ENCODE measurements at places on chromosomes 13 and 19.
A peak's percentile ranks its signal among the peaks of the same experiment; 100 is the strongest.

- no peak for DNase-seq
Measured at GRCh38 chr19:5058521-5059212, 89.8 kb downstream of the KDM4B start.

GRCh38 chr19:21046489-21046888 lies 26.0 kb downstream of the ZNF430 start:
- no peak for DNase-seq

DNA sequence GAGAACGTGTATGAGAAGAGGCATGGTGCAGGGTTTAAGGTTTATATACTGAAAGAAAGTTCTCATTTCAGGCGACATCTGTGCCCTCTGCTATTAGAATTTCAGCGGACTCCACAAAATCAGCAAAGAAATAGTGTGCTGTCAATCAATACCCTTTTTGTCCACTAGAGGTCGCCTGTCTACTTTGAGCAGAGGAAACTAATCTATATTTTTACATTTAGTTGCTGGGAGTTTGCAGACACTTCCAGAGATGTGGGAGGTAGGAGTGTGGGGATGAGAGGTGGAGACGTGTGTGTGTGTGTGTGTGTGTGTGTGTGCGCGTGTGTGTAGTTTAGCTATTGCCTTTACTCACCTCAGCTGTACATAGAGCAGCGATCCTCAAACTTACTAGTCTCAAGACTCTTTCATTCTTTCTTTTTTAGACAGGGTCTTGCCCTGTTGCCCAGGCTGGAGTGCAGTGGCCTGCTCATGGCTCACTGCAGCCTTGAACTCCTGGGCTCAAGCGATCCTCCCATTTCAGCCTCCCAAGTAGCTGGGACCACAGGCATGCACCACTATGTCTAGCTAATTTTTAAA lies 9.7 kb downstream of the INAFM1 start:
- peak; percentile 76 for DNase-seq

GRCh38 chr13:104895521-104895920 lies 1639.9 kb downstream of the EFNB2 start:
- DNase-seq, result no peak

GRCh38 chr19:46731007-46731501 lies 14.1 kb upstream of the PRKD2 start:
- DNase-seq, result no peak

- DNase-seq, result no peak
Measured at GRCh38 chr19:28864024-28864503, 348.9 kb downstream of the UQCRFS1 start.

DNA sequence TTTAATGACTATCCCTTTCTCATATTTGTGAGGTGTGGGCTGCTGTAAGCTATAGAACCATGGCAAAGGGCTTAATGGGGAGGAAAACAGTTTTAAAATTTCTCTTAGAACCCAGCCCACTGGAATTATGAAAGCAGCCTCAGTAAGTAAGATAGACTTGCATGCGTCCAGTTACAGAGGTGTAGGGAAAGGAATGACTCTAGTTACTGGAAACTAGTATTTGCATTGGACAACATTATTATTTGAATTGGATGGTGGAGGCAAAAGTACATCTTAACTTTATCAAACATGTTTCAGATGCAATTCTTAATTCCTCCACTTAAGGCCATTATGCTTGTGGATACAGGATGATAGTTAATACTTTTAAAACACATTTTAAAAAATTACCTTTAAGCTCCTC lies 292.9 kb downstream of the SPRY2 start:
- no peak for DNase-seq

DNA sequence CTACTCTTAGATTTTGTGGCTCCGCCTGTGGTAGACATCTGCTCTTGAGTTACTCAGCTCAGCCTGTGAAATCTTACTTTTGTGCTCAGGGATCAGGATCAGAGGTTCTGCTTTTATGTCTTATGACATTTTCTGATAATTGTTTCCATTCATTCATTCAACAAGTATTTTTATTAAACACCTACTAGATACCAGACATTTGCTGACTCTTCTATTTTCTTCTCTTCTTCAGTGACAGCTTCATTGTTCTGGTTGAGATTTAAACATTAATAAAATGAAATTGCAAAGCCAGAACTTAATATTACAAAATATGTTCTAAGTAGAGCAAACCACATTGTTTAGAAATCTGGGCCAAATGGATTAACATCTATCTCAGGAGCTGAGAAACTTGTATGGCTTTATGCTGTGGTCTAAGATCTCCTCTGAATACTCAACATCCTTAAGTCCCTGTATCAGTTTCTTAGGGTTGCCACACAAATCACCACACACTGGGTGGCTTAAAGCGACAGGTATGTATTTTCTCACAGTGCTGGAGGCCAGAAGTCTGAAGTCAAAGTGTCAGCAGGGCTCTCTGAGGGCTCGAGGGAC lies 15.8 kb upstream of the MICU2 start:
- DNase-seq, result no peak

DNA sequence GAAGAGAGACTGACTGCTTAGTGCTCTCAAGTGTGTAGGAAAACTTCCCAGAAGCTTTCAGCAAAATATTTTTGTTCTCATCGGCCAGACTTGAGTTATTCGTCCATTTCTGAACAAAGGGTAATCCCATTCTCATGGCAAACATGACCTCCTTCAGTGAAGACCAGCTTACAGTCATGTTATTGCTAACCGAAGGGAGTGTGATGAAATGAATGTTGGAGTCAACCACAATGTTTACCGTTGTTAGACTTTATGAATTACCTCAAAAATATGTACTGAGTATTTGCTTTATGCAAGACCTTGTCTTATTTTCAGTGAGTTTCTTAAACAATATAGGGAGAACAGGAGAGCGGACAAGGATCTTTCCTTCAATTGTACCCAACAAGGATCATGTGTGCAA lies 228.6 kb downstream of the LMO7 start:
- DNase-seq, result no peak

DNA sequence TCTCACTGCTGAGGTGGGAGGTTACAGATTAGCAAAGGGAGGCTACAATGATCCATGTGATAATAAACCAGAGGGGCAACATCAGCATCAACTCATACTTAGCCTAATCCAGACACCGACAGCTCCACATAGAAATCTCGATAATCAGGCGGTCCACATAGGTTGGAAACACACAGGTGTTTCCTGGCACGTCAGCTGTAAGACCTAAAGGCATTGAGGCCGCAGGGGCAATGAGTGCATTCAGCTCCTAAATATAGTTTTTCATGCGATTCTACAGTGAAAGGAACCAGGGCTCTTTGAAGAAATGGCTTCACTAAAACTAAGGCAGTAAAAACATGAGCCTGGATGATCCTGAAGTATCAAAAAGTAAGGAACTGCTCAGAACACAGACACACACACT lies 19.3 kb downstream of the PLPP2 start:
- DNase-seq, result no peak

GRCh38 chr13:112791663-112792440 lies 102.0 kb downstream of the ATP11A start:
- no peak for DNase-seq

- DNase-seq, result no peak
Measured at GRCh38 chr19:30116984-30117555, 175.0 kb downstream of the URI1 start.

GRCh38 chr13:111114362-111115060 lies 599 bp upstream of the ARHGEF7 start:
- DNase-seq, result no peak

DNA sequence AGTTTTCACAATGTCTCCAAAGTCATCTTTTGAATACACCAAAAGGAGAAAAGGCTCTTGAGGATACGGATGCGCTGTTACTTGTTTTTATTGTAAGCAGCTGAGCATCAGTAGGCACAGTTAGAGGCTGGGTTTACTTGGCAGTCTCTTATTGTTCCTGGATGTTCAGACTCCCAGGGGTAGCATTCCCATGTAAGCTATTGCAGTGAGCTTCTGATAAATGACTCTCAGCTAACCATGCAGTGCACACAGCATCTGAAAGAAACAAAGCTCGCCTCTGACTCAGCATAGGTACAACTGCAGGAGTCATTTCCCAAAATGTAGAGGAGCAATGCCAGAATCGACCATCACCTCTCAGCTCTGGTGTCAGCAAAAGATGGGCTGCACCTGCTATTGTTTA lies 84.8 kb downstream of the DCT start:
- DNase-seq, result no peak

DNA sequence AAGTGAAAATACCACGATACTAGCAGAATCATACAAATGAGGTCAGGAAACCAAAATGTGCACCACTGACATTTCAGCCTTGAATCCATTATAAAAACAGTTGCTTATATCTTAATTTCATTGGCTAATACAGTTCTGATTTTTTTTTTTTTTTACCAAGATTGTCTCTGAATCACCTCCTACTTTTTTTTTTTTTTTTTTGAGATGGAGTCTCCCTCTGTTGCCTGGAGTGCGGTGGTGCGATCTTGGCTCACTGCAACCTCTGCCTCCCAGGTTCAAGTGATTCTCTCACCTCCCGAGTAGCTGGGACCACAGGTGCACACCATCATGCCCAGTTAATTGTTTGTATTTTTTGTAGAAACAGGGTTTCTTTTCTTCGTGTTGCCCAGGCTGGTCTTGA lies 270.2 kb downstream of the LMO7 start:
- no peak for DNase-seq

GRCh38 chr19:29893606-29894284 lies 48.3 kb upstream of the URI1 start:
- DNase-seq, result no peak

GRCh38 chr13:36261976-36262375 lies 35.6 kb downstream of the CCDC169 start:
- no peak for DNase-seq

DNA sequence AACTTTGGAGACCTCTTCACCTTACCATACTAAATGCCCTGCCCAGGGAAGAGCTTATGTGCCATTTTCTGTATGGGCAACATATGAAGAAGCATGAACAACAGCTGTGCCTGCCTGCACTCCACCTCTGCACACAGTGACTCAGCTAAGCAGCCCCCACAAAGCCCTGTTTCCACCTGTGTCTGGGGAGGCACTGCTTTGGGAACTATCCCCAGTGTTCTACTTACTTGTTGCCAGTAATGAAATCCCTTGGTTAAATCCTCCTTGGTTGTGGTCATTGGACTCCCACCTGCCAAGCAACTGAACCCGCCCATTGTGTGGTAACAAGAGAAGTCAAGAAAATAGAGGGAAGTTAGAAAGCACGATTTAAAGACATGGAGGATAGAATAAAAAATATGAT lies 84.6 kb downstream of the NALCN start:
- DNase-seq, result no peak

- DNase-seq, result no peak
Measured at GRCh38 chr13:67950603-67951002, 720.5 kb upstream of the PCDH9 start.

- no peak for DNase-seq
Measured at GRCh38 chr13:50348371-50348770, 333.1 kb downstream of the KCNRG start.

DNA sequence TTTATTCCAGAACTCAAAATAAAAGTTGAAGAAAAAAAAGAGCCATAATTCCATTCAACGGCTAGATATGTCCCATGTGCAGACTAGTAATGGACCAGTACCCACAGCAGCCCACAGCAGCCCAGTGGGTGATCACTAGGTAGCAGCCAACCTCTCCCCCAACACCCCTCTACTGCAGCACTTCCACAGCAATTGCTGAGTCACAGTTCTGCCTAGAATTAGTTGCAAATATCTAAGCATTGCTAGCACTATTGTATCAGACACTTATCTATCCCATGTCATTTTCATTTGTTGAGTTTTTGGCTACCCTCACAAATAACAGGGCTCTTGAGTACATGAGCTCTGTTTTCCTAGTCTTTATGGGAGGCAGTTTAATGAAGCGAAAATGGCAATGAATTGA lies 258.7 kb downstream of the RAP2A start:
- no peak for DNase-seq

- DNase-seq, result no peak
Measured at GRCh38 chr19:13037161-13037560, 41.9 kb downstream of the NFIX start.

GRCh38 chr13:40235160-40235796 lies 431.2 kb downstream of the FOXO1 start:
- no peak for DNase-seq

DNA sequence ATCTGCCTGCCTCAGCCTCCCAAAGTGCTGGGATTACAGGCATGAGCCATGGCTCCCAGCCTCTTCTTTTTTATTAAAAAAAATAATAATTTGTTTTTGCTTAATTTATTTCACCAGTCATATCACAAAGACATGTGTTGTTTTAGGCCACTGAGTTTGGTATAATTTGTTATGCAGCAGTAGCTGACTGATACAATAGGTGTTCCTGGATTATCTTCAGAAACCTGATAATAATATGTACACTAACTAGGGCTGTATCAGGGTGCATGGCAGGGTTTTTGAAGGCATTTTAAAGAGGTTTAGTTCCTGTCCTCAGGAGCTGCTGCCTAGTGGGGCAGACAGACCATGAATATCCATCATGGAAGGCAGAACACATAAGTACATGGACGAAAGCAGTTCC lies 9.5 kb upstream of the CSNK1G2 start:
- DNase-seq, result no peak

- no peak for DNase-seq
Measured at GRCh38 chr19:43351998-43352746, 1.3 kb upstream of the CD177 start.

DNA sequence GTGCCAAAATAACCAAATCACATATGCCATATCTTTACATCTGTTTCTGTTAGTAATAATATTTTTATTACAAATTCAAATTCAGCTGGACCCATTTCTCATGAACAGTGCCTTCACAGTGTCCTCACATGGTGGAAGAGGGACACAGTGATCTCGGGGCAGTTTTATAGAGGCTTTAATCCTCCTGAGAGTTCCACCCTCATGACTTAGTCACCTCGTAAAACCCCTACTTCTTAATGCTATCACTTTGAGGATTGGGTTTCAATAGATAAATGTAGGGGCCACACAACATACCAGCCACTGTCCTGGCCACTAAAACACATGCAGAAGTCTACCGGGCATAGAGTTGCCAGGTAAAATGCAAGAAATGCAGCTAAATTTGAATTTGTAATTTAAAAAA lies 201.5 kb downstream of the MYO16 start:
- DNase-seq, result no peak

DNA sequence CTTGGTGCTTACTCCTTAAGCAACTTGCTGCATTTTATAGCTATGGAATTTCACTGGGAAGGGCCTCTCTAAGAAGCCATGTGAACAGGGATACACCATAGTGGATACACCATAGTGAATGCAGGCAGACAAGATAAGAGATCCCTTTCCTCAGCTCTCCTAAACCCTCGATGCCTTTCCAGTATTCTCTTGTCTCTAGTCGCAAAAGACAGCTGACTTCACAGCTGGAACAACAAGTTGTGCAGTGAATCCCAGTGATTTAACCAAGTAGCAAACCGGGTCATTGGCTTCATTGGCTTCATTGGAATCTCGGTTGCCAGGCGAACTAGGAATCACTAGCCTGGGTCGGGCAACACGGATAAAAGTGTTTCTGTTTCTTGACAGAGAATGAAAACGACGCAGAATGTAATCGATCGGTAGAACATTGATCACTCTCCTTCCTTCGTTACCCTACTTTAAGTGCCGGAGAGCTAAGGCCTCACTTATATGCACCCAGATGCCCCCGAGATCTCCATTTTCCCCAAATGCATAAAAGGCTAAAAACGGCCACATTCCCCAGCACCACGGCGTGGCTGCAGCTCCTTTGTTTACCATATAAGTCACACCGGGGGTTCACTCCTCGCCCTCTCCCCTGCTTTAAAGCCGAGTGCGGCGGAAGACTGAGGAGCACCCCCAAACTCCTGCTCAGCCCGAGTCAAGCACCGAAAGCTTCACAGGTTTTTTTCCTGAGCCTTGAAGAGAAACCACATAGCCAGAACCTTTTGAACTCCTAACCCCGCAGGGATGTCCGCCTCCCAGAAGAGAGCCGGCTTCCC lies 674 bp downstream of the TRPC4 start:
- DNase-seq, result no peak
